ENCODE measurements at places on chromosomes 2 and 18.

DNA sequence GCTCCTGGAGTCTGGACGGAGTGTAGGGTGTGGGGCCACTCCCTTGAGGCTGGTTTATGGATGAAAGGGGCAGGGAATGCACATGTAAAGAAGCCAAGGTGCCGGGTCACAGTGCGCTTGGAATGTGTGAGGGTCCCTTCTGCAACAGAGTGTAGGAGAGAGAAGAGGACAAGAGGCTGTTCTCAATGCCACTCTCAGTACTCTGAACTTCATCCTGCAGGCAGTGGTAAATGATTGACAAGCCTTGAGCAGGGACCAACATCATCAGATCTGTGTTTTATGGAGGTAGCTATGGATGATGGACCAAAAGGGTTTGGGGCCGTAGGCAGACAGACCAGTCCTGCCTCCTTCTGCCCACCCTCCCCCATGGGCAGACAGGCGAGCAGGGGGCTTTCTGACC lies 7.2 kb upstream of the ALKAL2 start:
- no peak for DNase-seq

GRCh38 chr2:139465789-139466188 lies 685.6 kb upstream of the NXPH2 start:
- DNase-seq = no peak

DNA sequence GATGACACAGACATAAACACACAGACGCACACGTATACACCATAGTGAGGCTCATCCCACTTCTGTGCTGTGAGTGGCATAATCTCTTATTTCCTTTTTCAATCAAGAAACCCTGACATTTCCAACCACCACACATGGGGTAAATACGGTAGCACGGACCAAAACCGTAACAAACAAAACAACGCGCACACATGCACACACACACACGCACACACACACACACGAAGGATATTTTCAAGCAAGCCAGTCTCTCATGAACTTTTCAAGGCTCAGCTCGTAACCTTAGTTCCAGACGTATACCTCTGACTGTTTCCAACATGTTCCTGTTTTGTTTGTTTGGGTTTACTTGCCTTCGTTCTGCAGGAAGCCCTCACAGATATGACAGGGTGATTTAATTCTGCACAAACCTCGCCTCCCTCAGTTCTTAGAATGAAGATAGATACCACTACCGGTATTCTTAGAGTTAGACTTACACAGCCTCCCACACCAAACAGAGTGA lies 119.8 kb downstream of the BCL2 start:
- DNase-seq = no peak

DNA sequence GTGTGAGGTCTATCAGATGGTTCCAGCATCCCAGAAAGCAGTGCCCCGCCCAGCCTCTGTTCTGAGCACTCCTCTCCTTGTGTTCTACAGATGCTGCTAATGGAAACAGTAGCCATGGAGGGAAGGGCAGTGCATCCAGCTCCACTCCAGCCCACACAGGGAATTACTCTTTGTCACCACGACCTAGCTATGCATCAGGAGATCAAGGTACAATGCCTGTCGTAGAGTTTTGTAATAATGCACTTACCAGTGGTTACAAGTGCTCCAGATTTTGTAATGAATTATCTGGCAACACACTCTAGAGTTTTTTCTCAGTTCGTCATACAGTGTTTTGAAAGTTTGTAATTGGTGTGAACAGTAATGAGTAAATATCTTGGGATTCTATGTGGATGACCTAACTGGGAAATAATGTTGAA lies 161.1 kb downstream of the ESCO1 start:
- DNase-seq = no peak

DNA sequence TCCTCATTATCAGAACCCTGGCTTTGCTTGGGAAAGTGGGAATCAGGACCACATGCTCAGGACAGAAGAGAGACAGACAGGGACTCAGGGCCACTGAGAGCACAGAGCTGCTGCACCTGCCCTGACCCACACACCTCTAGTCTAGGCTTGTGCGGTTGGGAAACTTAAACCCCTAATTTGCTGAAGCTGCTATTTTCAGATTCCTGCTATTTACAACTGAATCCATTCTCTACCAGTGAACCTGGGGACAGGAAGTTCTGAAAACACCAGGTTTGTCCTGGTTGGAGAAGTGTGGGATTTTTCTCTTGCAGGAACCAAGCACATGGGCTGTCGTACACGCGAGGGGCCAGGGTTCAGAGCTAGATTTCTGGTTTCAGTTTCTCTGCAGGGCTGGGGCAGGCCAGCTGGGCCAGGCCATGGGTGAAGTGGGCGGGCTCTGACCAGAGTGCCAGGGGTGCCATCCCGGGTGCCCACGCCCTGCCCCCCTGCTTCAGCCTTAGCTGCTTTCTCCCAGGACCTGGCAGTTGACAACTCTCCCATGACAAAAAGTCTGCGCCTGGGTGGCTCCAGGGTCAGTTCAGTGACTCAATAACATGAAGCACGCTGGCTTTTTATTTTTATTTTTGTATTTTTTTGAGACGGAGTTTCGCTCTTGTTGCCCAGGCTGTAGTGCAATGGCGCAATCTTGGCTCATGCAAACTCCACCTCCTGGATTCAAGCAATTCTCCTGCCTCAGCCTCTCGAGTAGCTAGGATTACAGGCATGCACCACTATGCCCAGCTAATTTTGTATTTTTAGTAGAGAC lies 51.3 kb upstream of the SLC1A4 start:
- DNase-seq = no peak

DNA sequence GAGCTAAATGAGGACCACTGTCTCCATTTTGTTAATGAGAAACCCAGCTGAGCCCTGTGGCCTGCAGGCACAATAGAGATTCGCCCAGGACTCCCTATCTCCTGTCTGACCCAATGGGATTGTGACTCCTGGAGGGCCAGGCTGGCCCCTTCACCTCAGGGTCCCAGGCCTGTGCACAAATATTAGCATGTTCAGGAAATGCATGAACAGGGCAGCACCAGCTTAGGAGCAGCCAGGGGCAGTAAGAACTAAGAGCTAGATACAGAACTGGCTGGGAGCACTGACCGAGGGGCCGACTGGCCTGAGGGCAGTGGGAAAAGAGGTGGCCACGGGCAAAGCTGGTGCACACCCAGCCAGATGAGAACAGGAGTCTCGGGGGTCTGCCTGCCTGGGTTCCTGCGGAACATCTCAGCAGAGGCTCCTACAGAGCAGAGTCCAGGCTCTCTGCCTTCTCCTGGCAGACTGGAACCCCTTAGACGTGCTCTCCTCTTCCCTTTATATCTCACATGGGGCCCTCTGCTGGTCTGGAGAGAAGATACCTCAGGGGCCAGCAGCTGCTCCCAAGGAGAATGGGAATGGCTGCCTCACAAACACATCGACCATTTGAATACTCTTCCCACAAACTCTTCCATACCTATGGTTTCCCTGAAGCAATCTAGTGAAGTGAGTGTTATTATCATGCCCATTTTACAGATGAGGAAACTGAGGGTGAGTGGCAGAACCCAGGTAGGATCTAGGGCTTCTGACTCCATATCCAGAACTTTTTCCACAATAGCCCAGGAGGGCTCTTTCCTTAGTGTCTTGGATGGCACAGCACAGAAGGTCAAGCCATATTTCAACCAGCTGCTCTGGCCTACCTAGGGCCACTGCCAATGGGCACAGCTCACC lies 77.6 kb upstream of the OTOF start:
- DNase-seq = no peak

- DNase-seq = no peak
Measured at GRCh38 chr2:109690457-109690821, 76.3 kb downstream of the SOWAHC start.

- DNase-seq = peak; percentile 18
Measured at GRCh38 chr2:105746177-105747080, 1.7 kb downstream of the NCK2 start.

DNA sequence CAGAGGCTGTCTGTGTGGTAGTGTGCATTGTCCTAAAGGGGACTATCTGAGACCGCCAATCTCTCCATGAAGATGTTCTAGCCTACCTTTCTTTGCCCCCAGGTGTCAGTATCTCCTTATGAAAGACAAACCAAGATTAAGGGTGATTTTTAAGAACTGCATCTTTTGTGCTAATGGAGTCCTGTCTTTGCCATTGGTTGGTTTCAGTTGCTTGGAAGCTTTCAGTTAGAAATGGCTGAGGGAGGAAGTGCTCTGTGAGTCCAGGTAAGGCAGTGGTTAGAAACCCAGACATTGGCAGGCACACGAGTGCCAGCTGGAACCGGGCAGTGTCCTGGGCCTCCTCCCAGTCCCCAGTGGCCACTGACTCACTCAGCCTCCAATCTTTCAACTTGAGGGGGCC lies 111.3 kb downstream of the DOCK10 start:
- no peak for DNase-seq

- no peak for DNase-seq
Measured at GRCh38 chr2:162343492-162343823, 474 bp upstream of the GCA start.

DNA sequence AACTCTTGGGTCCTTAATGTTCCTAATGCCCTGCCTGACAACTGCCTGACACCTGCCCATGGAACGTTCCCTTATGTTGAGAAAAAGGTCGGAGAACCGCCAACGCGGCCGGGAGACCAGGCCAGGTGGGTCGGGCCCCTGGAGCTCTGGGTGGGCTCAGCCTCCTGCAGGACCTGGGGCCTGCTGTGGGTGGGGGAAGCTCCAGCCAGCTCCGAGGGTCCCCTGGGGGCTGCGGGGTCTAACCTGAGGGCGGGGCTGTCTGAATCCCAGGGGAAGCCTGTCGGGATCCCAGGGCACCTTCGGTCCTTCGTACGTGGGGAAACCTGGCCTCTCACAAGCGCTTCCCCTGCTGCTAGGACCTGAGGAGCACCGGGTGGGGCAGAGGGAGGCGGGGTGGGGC lies 296.0 kb downstream of the NDUFA10 start:
- DNase-seq = no peak

DNA sequence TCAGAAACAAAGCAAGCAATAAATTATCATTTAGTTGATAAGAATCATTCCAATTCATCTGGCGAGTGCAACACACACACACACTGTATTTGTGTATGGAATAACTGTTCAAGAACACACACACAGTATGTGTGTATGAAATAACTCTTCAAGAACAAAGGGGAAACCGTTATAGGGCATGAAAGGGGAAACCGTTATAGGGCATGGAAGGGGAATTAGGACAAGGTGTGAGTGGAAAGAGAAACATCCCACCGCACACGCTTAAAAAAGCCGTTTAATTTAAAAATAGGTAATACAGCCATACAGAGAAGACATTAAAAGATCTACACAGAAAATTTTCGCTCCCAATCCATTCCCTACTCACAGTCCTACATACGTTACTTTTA lies 607 bp upstream of the TSN start:
- DNase-seq = no peak

All from thoracic aorta (tissue), 2 donors.